NCI-H524 treated with DMSO at 0.1 percent for 48 hours (cell line): ENCODE measurements at places on chromosomes 2 and 18.

DNA sequence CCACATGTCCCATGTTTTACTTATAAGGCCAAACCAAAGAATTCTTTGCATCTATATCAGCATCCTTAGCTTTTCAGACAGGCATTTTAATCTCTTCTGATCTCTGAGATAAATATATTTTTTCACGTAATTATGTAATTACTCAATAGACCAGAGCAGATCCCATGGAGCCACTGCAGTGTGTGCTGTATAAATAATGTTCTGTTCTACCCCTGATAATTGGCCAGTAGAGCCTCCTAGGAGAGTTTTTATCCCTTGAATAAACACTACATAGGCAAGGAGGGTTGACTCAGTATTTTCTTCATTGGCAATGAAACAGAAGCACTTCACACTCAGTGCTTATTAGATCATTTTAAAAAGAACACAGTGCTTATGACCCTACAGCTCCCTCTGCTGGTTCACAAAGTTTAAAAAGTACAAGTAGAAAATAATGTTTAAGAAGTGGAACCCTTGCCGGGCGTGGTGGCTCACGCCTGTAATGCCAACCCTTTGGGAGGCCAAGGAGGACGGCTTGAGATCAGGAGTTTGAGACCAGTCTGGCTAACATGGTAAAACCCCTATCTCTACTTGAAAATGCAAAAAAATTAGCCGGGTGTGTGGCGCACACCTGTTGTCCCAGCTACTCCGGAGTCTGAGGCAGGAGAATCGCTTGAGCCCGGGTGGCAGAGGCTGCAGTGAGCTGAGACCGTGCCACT lies 91.9 kb downstream of the PPP1R1C start:
- peak; percentile 51 for DNase-seq

- no peak for DNase-seq
Measured at GRCh38 chr2:82395531-82395930, 2063.5 kb downstream of the SUCLG1 start.

GRCh38 chr2:79935771-79936657 lies 368.5 kb downstream of the LRRTM1 start:
- peak; percentile 12 for DNase-seq

- DNase-seq, result no peak
Measured at GRCh38 chr2:128303911-128304310, 14.8 kb downstream of the HS6ST1 start.

- DNase-seq, result no peak
Measured at GRCh38 chr2:170425281-170425751, 247.4 kb downstream of the MYO3B start.

GRCh38 chr2:213021971-213022899 lies 129.2 kb downstream of the IKZF2 start:
- no peak for DNase-seq

GRCh38 chr18:55550471-55550870 lies 37.5 kb downstream of the TCF4 start:
- no peak for DNase-seq

GRCh38 chr2:165357758-165358157 lies 111.7 kb upstream of the CSRNP3 start:
- no peak for DNase-seq
